AG08396 (cell line): ENCODE measurements at places on chromosomes 16 and 17.

DNA sequence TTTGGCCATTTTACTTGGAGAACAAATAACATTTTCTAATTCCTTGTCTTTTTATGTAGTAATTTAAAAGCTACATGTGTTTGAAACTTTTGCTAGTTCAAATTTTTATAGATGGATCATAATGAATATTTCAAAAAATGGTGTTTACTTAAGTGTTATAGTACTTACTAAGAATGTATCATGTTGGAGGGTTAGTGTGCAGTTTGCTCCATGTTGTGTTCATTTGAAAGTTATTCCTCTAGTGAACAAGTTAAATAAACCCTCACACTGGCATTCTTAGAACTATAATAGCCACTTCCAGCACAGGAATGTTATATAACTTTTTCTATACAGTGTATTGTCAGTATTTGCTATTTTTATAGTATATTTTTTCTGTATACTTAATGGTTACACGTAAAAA is 62.8 kb downstream of the MRTFB start:
- no peak for DNase-seq

DNA sequence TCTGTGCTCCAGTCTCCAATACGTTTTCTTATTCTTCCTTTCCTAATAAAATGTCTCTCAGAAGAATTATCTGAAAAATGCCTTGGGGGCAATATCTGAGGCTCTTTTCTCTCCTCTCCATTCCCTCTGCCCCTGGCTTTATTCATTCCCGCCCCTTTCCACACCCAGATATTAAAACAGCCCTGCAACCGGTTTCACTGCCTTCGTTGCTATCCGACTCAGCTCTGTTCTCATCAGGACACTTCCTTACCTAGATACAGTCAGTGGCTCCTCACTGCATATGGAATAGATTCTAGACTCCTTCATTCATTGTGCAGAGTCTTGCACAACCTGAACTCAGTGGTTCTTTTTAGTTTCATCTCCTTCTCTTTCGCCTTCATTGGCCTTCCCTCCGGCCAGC is 52.0 kb upstream of the TEKT3 start:
- DNase-seq = no peak

DNA sequence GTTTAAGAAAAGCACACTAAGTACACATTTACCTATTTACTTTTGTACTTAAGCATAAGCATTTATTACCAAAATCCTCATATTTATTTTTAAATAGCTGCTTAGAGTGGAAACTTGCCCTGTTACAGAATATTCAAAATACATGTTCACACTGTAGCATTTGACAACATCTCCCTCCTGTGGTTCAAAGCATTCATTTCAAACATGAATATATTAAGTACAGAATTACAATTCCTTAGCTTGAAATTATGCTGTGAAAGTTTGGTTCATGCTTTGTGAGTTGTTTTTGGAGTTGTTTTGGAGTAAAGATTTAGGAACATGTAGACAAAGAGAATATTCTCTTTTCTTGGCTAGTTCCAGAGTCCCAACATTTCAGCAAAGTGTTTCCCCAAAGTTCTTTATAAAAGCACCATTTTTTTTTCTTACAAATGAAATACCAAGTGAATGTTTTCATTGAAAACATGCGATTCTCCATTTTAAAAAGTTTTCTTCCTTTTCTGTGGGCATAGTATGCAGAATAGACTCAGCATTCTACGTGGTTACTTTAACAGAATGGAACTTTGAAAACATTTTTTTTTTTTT is 33.2 kb downstream of the TUBD1 start:
- no peak for DNase-seq

- DNase-seq = no peak
Measured at GRCh38 chr17:57669671-57670529, 75.2 kb downstream of the CCDC182 start.

DNA sequence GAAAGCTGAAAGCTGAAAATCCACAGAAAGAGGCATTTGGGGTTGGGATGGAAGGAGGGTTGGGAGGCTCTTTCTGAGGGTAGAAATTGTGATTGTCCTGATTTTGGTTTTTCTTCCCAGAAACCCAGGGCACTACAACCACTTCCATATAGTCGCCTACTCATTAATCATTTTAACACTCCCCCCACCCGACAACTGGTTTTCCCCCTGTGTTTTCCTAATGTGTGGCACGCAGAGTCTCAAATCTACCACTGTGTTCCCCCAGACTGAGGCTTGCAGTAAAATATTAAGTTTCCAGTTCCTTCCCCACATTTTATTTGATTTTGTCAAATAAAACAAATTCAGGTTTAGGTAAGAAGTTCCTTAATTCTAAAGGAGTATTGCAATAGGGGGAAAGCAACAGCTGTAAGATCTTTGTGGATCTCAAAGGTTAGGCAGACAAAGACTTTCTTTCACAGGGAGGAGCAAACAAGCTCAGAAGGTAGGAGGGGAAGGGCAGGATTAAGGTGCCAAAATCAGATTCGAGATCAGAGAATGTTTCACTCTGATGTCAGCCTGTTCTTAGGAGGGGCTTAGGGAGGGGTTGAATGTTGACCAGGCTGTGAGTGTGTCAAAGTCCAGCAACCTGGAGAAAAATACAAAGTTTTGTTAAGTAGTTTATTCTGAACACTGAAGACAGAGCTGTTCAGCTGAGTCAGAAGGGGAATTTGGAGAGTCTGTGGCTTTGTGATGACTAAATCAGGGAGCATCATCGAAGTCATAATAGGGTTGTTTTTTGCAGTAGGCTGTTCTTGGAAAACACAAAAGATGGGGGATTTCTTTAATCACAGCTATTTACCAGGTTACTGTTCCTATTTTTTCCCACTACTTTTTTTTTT is 3.6 kb downstream of the ZNF267 start:
- peak; percentile 72 for DNase-seq

GRCh38 chr17:20174588-20175265 is 165.6 kb downstream of the SPECC1 start:
- DNase-seq = peak; percentile 54

GRCh38 chr16:56944954-56945839 is 13.3 kb downstream of the HERPUD1 start:
- DNase-seq = no peak

GRCh38 chr16:85422632-85423550 is 190.2 kb upstream of the GSE1 start:
- no peak for DNase-seq

DNA sequence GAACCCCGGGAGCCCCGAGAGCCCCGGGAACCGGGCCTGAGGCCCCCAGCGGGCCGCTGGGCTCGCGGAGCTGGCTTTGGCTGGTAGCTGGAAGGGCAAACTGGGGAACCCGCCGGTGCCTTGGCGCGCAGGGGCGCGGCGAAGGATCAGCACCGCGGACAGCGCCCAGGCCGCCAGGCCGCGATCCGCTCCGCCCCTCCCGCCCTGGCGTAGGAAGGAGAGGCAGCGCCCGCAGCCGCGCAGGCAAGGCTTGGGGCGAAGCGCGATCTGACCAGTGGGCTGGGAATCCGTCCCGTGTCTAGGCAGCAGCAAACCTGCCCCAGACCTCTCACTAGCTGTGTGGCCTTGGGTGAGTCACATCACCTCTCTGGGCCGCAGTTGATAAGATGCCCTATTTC is 331 bp upstream of the CCDC92B start:
- peak; percentile 95 for DNase-seq

DNA sequence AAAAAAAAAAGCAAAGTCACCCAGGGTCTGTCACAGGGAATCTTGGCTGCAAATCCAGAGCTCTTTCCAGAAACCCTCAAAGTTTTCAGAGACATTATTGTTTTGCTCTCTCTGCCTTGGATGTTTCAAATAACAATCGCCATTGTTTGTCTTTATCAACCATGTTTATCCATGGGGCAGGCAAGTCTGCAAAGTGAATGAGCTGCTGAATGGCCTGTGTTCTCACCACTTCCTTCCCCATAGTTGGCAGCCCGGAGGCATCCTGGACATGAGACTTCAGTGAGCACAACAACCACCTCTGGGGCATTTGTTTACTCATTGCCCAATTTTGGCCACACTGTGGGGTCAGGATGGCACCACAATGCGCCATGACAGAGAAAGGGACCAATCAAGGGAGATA is 53.1 kb upstream of the USP7 start:
- DNase-seq = no peak

- no peak for DNase-seq
Measured at GRCh38 chr17:39643271-39643670, 6.3 kb downstream of the STARD3 start.

- peak; percentile 83 for DNase-seq
Measured at GRCh38 chr16:86508028-86508946, 2.0 kb upstream of the FOXF1 start.

- no peak for DNase-seq
Measured at GRCh38 chr17:80107231-80108021, 6.0 kb downstream of the GAA start.

GRCh38 chr17:28957277-28957991 is 6.1 kb upstream of the PHF12 start:
- no peak for DNase-seq

DNA sequence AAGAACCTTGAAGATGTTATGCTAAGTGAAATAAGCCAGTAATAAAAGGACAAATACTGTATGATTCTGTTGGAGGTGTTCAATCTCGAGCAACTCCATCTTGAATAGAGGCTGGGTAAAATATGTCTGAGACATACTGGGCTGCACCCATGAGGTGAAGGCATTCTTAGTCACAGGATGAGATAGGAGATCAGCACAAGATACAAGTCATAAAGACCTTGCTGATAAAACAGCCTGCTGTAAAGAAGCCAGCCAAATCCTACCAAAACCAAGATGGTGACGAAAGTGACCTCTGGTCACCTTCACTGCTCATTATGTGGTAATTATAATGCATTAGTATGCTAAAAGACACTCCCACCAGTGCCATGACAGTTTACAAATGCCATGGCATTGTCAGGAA is 98.1 kb downstream of the RGS9 start:
- DNase-seq = no peak

DNA sequence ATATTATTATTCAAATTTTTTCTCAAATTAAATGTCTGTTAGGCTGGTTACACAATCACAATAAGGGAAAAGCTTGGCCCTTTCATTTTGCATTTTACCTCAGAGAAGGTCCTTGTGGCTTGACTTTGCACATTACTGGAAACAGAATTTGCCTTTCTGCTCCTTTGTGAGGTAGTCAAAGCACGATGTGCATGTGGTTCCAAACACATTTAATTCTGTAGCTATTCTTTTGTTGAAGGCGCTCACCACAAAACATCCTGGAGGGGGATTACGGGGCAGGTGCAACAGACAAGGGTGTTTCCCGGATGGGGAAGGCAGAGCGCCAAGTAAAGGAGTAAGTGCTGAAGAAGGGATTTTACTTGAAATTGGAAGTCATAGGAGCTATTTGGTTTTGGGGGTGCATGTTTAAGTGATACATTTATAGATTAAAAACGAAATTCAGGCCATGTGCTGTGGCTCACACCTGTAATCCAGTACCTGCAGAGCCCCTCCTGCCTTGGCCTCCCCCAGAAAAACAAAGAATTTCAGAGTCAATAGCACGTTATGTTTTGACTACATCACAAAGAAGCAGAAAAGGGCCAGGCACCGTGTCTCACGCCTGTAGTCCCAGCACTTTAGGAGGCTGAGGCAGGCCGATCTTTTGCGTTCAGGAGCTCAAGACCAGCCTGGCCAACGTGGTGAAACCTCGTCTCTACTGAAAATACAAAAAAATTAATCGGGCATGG is 31.2 kb upstream of the TENT4B start:
- no peak for DNase-seq
